ENCODE measurements at places on chromosomes 2 and 18.

GRCh38 chr2:59684116-59684770, 869.2 kb downstream of the BCL11A start:
- no peak for DNase-seq

- no peak for DNase-seq
Measured at GRCh38 chr2:69977186-69977585, 15.8 kb upstream of the ASPRV1 start.

- no peak for DNase-seq
Measured at GRCh38 chr2:41420219-41420618, 627.6 kb upstream of the PKDCC start.

GRCh38 chr2:89833780-89834117, 1142.3 kb downstream of the RPIA start:
- no peak for DNase-seq

GRCh38 chr2:207133820-207134519, 31.8 kb downstream of the KLF7 start:
- DNase-seq: no peak

GRCh38 chr18:22558945-22559385, 141.2 kb upstream of the CTAGE1 start:
- DNase-seq: no peak

- DNase-seq: no peak
Measured at GRCh38 chr2:64018701-64019082, 536 bp downstream of the VPS54 start.

DNA sequence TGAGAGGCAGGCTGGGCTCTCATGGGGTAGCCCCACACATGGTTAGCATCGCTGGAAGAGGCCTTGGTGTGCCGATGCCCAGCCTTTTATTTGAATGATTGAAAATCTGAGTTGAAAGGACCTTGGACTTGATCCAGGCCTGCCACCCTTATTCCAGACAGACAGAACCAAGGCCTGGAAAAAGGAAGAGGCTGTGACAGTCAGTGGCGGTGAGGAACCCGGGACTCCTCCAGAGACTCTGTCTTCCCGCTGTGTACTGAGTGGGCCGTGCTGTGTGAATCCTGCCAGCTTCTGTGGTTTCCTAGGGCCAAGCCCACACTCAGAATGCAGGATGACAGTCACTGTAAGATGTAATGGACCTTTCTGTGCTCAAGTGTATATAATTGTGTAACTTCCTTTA, 218.5 kb downstream of the LDLRAD4 start:
- no peak for DNase-seq

- DNase-seq: no peak
Measured at GRCh38 chr2:6810961-6811360, 54.7 kb downstream of the CMPK2 start.

DNA sequence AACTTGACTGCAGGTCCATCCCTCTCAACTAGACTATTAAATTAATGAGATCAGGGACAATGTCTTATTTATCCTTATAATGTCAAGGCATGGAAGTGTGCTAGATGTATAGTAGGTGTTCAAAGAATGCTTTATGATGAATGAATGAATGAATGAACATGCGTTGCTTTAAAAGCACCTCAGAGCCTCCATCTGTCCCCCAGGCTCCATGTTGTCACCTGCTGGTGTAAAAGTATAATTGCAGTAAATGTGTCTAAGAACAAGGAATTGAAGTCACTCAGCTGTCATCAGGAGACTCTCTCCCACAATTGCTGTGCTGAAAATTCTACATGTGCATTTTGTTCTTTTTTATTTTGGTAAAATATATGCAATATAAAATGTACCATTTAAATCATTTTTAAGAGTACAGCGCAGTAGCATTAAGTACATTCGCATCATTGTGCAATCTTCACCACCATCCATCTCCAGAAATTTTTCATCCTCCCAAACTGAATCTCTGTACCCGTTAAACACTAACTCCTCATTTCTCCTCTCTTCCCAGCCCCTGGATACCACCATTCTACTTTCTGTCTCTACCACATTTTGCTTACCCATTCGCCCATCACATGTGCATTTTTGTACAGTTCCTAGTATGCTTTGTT, 52.6 kb downstream of the GNAL start:
- DNase-seq: no peak

GRCh38 chr2:25304321-25304720, 37.4 kb downstream of the DNMT3A start:
- no peak for DNase-seq

- DNase-seq: no peak
Measured at GRCh38 chr2:213224366-213224765, 59.9 kb upstream of the SPAG16 start.

- DNase-seq: no peak
Measured at GRCh38 chr18:36440614-36441013, 143.1 kb downstream of the FHOD3 start.

DNA sequence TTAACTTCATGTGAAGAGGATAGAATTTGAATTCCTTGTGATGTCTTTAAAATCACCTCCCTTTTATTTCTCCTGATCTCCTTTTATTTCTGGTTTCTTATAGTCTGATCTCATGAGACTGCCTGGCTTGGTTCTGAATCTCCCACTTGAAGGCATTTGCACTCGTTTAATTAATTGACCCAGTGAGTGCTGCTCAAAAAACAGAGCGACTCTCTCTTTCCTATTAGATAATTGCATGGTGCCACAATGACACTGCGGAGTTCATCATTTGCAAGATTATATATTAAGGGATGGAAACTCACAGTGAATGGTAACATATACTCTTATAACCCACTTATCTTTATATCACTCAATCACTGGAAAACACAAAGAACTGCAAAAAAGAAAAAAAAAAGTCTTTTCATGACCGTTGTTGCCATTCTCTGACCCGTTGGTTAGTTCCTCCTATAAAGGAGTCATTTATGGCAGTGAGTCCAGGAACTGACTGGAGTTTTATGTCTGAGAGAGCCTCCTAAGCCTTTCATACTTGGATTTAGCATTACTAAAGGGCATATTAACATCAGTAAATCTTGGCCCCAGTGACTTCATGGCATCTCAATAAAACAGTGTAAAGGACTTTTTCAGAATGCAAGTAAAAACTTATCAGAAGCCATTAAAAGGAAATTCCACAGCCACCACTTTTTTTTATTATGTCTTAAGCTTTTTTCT, 103.3 kb upstream of the EPHA4 start:
- no peak for DNase-seq

GRCh38 chr2:25566694-25567093, 106.7 kb downstream of the DTNB start:
- DNase-seq: no peak

DNA sequence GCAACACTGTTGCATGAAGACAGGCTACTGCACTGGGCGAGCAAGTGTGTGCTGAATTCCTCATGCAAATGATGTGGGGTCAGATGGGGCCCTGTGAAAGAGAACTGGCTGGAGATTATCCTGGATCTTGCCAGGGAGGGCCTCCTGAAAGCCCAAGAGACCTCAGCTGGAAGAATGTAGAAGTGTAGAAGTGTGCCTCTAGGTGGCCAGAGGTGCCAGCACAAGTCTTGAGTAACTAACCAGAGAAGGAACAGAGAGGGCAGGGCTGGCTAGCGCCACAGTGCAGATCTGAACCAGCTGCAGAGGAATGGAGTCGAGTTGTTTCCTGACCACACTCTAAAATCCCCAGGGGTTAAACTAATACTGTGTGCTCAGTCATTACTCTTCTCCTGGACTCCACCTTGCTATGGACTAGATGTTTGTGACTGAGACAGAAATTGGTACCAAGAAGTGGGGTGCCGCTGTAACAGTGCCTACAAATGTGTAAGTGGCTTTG, 399.3 kb downstream of the LRATD1 start:
- no peak for DNase-seq

GRCh38 chr18:46720521-46720920, 36.3 kb downstream of the ST8SIA5 start:
- no peak for DNase-seq

DNA sequence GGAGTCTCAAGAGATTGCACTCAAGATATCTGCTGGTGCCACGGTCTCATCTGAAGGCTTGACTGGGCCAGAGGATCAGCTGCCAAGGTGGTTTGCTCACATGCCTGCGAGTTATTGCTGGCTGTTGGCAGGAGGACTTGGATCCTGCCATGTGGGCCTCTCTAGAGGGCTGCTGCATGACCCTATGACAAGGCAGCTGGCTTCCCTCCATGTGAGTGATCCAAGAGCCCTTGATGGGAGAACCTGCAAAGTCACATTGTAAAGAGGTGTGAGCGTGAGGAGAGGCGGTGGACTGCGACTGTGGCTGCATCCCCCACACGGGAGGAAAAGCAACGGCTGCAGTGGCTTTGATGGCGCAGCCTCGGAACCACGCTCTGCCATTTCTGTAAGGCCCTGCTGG, 4.0 kb upstream of the ALLC start:
- no peak for DNase-seq

- no peak for DNase-seq
Measured at GRCh38 chr2:232643147-232643425, 9.7 kb downstream of the EFHD1 start.

DNA sequence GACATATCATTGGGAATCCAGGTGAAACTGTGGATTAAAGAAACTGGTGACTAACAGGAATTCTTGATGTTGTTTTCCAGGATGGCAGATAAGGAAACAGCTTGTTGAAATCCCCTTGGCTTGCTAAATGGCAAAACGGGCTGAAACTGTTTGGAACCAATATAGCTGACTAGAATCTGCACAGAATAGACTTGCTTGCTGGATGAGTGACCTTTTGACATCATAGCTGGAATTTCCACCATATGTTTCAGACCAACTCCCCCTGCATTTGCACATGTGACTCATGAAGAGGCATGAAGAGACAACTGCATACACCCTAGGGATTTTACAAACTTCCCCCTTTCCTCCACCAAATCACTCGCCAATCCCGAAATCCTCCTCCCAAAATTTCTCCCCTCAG, 87.7 kb upstream of the LYPD1 start:
- DNase-seq: no peak

DNA sequence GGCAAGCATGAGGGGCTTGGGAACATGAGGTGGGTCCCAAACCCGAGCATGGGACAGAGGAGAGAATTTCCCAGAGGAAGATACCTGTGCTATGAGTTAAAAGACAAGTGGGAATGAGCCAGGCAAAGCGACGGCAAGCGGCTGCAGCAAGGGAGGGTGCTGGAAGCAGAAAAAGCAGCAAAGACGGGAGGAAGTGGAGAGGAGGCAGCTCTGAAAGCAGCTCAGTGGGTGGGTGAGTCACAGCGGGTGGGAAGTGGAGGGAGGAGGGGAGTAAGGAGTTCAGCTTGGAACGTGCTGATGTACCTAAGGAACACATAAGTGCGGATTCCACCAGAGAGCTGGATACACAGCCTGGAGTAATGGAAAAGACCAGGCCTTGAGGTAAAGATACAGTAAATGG, 41.4 kb downstream of the THUMPD2 start:
- no peak for DNase-seq

DNA sequence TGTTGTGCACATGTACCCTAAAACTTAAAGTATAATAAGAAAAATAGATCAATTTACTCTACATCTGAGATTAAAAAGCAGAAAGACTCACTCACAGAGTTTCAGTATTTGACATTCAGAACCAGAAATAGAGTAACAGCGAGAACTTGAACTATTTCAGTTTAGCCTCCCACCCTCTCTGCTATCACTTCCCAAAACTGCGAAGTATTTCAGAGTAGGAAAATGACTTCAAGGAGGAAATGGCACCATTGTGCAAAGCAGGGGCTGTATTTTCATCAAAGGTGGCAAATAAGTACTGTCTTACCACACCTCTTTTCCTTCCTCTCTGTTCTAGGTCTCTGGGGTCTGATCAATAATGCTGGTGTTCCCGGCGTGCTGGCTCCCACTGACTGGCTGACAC, 13.6 kb downstream of the DHRS9 start:
- DNase-seq: no peak

DNA sequence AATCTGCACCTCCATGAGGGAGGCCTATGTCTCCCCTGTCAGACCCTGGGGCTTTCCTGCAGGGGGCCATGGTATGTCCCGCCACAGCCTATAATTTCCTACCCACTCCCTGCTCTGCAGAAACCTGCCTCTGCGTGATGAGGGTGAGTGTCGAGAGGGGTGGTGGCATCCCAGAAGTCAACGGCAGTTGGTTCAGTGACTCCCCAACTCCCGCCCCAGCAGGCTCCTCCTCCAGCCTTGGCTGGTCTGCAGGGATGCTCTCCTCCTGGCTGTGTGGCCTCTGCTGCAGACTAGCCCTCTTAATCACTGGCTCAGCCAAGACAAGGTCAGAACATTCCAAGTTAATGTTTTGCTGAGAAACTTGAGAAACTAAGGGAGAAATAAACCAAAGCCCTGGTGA, 13.3 kb downstream of the CELF4 start:
- DNase-seq: no peak

DNA sequence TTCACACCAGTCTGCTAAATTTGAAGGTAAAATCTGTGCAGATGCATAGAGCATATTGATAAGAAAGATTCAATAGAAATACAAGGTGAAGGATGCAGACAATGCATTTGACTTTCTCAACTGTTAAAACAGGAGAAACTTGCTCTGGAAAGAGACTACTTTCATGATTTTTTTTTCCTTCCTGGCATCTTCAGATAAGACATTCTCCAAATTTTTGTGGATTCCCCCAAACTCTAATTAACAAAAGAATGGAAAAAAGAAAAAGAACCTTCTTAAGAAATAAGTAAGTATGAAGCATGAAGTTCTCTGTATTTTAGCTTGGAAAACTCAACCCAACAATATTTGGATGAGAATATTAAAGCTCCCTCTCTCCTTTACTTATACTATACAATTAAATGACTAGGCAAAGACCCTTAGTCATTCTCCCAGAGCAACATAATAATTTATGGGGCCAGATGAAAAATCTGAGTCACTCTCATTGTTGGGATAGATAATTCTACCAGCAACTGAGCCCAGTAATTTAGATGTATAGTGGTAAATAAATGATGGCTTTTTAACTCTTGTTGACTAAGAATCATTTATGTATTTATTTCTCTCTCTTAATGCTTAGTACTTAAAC, 298.7 kb upstream of the COL3A1 start:
- DNase-seq: no peak

DNA sequence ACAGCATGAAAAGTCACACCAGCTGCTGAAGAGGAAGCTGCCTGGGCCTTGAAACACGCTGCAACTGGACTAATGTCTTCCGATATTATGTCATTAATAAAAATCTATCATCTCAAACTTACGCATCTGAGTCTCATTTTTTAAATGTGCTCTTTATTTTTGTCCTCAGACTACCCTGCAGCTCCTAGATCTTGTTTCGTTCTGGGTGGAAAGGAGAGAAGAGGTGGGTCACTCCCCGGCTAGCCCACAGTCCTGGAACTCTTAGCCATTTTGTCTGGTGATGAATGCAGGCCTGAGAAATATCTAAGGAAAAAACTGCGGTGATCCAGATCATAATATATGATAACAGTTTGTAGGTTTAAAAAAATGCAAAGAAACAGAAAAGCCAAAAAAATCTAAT, 73.3 kb downstream of the TXNL1 start:
- DNase-seq: no peak

GRCh38 chr2:79849241-79849640, 336.4 kb downstream of the CTNNA2 start:
- no peak for DNase-seq

GRCh38 chr2:9417725-9418124, 5.6 kb downstream of the ITGB1BP1 start:
- no peak for DNase-seq

GRCh38 chr2:37837628-37838328, 87.3 kb upstream of the RMDN2 start:
- no peak for DNase-seq

Data from cortex of kidney (tissue), 1 donor.